ENCODE measurements at places on chromosomes 3 and 15.

GRCh38 chr3:51004235-51004634 is 329.5 kb downstream of the DOCK3 start:
- no peak for DNase-seq

DNA sequence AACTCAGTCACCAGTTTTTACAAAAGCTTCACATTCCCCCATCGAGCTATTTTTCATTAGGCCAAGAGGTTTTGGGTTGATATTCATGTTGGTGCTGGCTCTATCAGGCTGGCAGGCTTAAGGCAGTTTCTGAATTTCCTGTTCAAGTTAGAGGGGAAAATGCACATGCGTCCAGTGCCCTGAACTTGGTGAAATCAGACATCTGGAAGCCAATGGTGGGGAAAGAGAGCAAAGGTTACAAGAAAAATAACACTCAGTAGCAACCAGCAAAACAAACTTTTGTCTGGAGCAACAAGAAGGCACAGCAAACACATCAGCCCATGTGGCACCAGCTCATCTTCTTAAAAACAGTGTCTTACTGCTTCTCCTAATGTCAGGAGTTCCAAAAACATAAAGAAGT is 155.6 kb upstream of the TSC22D2 start:
- no peak for DNase-seq

DNA sequence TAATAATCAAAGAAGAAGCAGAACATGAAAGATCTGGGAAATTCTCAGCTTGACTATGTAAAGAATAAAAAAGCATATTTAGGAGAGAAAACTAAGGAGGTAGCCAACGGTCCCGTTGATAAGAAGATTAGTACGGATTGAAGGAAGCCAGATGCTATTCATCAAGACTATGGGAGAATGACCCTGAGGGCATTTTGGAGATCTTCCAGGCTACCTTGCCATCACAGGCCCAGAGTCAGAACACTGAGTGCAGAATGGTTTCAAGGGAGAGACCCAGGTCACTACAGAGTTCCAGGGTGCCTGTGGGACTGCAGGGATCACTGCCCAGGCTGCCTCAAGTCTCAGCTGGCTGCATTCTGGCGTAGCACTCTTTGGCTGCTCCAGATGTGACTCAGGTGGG is 752.9 kb upstream of the ARPP21 start:
- DNase-seq, result no peak

DNA sequence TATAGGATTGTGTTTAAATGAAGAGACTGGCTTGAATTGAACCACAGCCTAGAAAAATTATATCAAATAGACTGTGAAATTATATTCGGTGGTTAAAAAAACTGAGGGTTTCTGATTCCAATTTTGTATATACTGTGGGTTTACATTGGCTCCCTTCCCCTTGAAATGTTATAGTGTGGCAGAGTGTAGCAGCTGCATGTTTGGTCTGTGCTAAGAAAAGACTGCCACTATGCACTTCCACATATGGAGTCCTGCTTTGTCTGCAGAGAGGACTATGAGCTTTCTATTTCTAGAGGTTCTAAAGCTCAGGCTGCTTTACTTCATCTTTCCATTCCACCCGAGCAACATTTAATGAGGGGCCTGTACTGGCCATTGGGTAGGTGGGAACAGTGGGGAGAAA is 112.3 kb downstream of the P3H2 start:
- no peak for DNase-seq

DNA sequence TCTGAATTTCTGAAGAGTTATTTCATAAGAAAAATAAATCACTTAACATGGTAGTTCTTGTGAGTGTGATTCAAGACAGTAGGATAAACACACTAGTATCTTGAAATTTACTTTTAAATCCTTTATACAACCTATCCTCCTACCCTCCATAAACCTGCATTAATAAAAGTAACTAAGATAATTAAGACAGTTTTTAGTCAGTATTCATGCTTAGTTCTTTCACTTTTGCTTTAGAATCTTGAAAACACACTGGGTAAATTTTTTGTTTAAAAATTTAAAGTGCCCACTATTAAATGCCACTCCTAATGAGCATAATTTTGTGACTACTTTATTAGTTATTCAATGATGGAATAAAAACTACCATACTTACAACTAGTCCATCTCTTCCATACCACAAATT is 28.8 kb downstream of the GOLIM4 start:
- no peak for DNase-seq

GRCh38 chr15:92934716-92935115 is 34.6 kb downstream of the CHD2 start:
- DNase-seq, result no peak

Measured in stimulated activated CD8-positive, alpha-beta memory T cell treated with anti-CD3 and anti-CD28 coated beads, Interleukin-4, amount 100 ng/mL, for 4 hours (primary cell).